ENCODE measurements at places on chromosomes 2 and 18. TPM values are rescaled to one million over a fixed set of nuclear protein-coding genes. Genes with fewer than 3 reads are reported as not detected.
A peak's percentile ranks its signal among the peaks of the same experiment; 100 is the strongest.

MDH1B gene
- 1.9 TPM for total RNA-seq

TTC32 gene
- total RNA-seq: 3.9 TPM

G6PC2 gene
- total RNA-seq: not detected

PTH2R gene
- total RNA-seq: not detected

CRYGC gene
- total RNA-seq: not detected

ACVR1C gene
- 0.62 TPM for total RNA-seq

ARHGAP15 gene
- total RNA-seq: not detected

TTR gene
- not detected for total RNA-seq

- DNase-seq: no peak
Measured at GRCh38 chr2:240161087-240161750, 20.8 kb upstream of the OTOS start.

DNA sequence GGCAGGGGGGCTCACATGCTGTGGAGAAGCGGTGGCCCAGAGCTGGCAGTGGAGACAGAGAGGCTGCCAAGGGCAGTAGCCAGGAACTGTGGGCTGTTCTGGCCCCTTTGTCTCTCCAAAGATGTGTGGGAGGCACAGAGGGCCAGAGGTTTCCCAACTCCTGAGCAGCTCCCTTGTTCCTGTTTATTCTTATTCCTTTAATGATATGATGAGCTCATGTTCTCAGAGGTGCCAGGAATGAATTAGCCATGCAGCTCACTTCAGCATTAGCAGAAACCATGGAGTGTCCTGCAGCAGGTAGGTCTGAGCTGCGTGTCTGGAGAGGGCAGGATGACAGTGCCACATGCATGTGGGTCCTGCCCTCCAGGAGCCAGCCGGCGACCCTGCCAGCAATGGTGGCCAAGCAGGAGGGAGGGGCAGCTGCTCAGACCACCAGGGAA, 77.9 kb upstream of the FZD7 start:
- peak; percentile 63 for DNase-seq

DNA sequence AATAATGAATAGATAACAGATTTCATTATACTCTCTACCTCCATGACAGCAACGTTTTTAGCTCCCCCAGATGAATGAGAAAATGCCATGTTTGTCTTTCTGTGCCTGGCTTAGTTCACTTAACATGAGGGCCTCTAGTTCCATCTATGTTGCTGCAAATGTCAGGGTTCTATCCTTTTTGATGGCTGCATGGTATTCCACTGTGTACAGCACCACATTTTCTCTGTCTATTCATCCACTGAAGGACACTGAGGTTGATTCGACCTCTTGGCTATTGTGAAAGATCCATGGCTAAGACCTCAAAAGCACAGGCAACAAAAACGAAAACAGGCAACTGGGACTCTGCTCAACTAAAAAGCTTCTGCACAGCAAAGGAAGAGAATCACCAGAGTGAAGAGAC, 264.6 kb downstream of the HDAC4 start:
- DNase-seq: no peak

DNA sequence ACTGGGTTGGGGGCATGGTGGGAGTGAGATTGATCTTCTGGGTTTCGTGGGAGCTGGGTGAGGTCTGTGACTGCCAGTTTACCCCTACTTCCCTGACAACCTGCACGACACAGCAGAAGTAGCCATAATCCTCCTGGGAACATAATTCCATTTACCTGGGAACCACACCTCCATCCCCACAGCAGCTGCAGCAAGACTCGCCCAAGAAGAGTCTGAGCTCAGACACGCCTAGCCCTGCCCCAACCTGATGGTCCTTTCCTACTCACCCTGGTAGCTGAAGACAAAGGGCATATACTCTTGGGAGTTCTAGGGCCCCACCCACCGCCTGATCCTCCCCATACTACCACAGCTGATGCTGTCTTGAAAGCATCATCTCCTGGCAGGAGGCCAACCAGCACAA, 43.8 kb downstream of the FLACC1 start:
- no peak for DNase-seq

- DNase-seq: no peak
Measured at GRCh38 chr18:8673256-8674209, 31.8 kb upstream of the MTCL1 start.

DNA sequence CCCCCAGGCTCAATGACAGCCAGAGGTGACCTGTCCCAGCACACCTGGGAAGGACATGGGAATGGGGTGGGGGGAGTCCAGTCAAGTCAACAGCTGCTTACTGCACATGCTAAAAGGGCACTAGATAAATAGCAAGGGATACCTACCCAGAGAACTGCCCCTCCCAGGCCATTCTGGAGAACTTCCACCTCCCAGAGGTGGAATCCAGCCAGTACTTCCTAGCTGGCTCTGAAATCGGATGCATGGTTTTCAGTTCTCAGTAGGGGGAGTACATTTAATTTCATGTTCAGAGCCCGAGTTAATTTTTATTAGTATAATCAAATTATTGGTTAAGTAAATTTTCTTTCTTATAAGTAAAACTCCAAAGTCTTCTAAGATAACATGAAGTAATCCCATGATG, 28.9 kb upstream of the ITGA6 start:
- no peak for DNase-seq

DNA sequence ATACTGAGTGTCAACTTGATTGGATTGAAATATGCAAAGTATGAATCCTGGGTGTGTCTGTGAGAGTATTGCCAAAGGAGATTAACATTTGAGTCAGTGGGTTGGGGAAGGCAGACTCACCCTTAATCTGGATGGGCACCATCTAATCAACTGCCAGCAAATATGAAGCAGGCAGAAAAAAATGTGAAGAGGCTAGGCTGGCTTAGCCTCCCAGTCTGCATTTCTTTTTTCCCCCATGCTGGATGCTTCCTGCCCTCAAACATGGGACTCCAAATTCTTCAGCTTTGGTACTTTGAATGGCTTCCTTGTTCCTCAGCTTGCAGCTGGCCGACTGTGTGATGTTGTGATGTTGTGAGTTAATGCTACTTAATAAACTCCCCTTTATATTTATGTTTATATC, 577.4 kb downstream of the CPS1 start:
- DNase-seq: peak; percentile 63

DNA sequence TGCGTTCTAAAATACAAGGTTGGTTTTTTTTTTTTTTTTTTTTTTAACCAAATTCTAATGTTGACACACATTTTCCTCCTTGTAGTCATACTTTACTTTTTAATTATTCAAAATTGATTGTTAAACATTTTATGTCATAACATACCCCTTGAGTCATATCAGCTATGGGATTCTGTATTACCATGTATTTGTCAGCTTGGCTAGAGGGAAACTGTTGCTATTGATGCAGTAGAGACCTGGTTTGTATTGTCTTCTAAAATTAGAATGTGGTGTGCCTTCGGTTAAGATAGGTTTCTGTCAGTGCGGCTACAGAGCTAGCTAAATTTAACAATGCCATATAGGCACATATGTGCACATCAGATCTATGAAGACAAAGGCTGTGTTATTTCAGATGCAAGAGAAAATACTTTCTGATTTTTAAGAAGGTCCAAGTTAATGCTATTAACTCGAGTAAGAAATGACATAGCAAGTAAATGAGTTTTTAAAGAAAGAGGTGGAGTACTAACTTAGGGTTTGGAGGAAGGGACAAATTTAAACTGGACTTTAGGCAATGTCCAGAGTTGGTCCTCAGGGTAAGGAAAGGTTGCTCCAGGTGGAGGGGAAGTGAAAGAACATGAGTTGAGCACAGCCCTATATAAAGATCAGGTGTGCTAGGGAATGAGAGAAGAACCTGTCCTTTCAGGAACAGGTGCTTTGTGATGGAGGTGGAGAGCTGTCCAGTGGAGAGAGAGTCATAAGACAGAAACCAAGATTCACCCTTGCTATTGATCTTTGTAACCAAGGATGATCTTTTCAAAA, 152.3 kb downstream of the PRPF40A start:
- no peak for DNase-seq

- DNase-seq: no peak
Measured at GRCh38 chr2:190863946-190864345, 16.7 kb upstream of the GLS start.

- DNase-seq: no peak
Measured at GRCh38 chr2:126220331-126220730, 435.6 kb upstream of the GYPC start.

GRCh38 chr2:209426432-209426831, 2.6 kb downstream of the MAP2 start:
- DNase-seq: peak; percentile 51

DNA sequence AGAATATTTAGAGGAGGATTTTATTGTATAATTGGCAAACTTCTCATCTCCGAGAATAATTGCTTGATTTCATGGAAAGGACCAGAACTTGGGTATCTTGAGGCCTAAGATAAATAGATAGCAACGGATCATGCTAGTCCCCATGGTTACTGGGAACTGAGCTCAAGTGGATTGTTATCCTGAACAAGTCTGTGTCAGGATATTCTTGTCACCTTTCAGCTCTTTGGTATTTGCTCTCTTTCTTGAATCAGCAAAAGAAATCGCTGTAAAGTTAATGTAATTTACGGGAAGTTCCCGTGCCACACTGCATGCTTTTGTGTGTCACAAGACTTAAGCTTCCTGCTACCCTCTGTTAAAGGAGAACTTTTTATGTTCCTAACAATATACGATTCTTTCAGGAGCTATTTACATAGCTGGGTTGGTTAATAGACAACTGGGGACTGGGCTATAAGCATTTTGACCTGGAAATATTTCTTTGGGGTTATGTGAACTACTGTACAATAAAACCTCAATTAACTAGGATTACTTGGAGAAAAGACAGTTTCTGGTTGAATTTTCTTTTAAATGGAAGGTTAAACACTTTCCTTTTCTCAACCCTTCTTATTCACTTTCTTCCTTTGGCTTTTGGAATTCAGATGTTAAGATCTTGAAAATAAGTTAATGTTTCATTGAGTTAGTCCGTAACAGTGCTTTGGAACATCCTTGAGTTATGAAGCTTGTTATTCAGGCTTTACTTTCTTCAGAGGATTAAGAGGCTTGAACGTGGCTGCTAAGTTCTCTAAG, 151.2 kb downstream of the FMNL2 start:
- no peak for DNase-seq

- DNase-seq: no peak
Measured at GRCh38 chr18:24754583-24755253, 294.3 kb downstream of the HRH4 start.

GRCh38 chr2:231395188-231396057, at the start of gene B3GNT7:
B3GNT7 (plus strand) TSS chr2:231395710; CDS start chr2:231395804, 94 bp downstream.
- no peak for DNase-seq

DNA sequence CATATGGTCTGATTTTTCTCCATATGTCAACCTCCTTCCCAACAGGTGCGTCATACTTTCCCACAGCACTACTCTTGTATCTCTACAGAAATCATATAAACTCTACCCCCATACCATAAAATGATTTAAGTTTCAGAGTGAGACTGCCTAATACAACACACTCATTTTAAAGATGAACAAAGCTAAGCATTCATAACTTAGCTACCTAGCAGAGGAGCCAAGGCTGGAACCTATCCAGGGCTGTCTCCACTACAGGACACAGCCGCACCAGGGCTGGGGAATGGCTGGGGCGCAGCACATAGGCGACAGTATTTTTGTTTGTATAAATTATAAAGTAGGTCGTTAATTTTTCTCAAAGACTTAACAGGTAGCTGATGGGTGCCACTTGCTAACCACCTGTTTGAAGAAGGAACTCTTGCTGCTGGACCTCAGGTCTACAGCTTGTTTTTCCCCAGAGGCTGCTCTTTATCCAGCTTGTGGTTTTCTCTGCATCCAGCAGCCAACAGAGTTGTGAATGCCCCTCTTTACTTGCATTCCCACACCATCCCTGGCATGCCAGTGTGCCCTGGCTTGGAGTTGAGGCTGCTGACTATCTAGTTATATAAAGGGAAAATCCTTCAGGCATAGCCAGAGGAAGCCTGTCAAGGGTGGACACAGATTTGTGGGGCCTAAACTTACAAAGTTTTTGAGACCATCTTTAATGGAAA, 62.0 kb downstream of the HNRNPLL start:
- DNase-seq: no peak

- no peak for DNase-seq
Measured at GRCh38 chr18:61470031-61470674, 136.9 kb downstream of the CDH20 start.

DNA sequence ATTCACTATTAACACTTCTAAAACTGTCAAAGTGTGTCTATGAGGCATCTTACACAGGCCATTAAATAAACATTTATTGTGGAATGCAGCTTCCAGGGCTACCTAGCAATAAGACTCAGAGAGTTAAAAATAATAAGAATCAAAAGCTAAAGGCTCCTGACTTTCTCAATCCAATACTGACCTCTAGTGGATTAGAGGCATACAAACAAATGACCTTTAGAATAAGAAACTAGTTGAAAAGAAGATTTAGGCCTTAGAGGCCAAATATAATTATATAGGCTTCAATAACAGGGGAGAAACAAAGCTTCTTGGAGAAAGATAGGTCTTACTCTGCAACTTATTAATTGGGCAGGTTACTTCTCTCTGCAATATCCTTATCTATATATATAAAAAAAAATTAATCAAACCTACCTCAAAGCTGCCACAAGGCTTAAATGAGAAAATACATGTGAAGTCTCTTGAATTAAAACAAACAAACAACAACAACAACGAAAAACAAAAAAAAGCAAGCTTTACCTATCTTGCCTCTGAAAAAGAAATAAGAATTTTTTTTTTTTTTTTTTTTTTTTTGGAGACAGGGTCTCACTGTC, 246.1 kb downstream of the EXOC6B start:
- peak; percentile 39 for DNase-seq

DNA sequence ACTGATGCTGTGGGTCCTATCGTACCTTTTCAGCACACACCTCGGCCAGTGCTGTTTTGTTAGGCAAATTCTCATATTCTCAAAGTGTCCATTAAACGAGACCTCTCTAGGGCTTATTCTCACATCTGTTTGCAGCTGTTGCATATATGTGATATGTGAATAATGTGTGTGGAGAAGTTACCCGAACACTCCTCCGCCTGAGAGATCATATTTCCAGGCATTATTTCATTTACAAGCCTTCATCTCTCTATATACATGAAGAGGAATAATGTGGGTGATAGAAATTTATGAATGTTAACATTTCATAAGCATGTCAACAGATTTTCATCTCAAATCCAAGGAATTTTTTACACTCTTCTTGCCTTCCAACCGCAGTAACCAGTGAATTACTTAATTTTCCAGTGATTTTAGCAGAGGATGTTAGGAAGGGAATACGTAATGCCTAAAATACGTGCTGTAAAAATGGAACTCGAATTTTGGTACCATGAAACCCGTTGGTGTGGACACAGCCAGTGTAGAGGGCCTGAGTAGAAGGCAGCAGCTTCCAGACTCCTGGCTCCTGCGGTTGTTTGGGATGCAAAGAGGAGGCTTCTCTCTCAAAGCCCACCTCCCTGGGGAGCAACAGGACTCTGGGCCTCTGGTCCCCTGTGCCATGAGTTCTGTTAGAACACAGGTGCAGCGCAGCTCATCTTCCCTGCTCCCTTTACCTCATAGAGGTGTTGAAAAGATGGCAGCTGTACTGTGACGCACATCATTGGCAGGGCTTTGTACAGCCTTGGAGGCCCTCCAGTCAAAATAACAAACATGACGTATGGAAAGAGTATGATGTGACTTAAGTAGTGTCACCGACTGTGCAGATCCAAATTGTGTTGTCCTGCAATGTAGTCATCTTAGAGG, 280.1 kb downstream of the NEDD4L start:
- DNase-seq: no peak

GRCh38 chr2:163247847-163248220, 409.3 kb upstream of the KCNH7 start:
- no peak for DNase-seq

- no peak for DNase-seq
Measured at GRCh38 chr2:133879703-133880102, 311.4 kb upstream of the NCKAP5 start.
